Aorta (tissue), 5 donors: ENCODE measurements at places on chromosomes 3 and 15. TPM values are rescaled to one million over a fixed set of nuclear protein-coding genes. Genes with fewer than 3 reads are reported as not detected.

DNA sequence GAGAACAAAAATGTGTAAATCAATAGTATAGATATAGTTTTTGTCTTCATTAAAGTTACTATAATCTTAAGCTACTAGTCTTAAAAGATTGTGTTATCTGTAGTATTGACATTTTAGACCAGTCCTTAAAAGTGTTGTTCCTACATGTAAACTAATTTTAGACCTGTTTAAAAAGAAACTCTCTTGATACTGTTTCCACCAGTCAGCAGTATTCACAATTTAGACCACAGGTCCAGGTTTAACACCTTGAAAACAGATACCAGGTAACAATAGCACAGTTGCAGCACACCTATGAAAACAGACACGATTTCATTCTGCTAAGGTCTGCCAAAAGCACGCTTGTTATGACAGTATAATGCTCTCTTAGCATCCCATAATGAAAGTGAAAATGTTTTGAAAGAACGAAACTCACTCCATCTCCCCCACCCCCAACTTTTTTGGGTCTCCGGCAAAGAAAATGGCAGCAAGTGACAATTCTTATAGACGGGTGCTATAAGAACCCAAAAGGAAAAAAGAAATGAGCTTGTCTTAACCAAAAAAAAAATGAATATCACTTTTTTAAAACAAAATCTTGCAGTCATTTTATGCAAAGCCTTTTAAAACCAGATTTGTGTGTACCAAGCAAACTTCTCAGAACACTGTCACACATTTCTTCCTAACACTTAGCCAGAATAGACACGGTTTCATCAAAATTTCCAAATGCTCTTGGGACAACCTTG lies 1.6 kb downstream of the EIF4E3 start:
- no peak for DNase-seq

The HRG gene
- total RNA-seq: not detected

DNA sequence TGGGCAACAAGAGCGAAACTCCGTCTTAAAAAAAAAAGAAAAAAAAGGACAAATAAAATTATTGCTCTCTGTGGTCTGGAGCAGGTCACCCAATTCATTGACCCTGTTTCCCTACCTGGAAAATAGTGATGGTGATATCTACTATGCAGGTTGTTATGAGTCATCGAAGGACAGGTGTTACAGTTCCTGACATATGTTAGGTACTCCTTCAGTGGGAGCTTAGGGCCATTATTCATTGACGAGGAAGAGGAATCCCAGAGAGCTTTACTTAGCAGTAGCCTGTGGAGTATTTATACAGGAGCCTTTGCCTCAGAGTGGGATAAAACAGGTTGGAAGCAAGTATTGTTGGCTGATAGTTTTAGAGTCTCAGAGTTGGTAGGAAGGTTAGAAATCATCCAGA lies 74.5 kb downstream of the SLC7A14 start:
- no peak for DNase-seq

- DNase-seq: peak; percentile 66
Measured at GRCh38 chr3:111737706-111738086, 121.4 kb upstream of the PHLDB2 start.

The LMAN1L gene
- total RNA-seq: not detected

DNA sequence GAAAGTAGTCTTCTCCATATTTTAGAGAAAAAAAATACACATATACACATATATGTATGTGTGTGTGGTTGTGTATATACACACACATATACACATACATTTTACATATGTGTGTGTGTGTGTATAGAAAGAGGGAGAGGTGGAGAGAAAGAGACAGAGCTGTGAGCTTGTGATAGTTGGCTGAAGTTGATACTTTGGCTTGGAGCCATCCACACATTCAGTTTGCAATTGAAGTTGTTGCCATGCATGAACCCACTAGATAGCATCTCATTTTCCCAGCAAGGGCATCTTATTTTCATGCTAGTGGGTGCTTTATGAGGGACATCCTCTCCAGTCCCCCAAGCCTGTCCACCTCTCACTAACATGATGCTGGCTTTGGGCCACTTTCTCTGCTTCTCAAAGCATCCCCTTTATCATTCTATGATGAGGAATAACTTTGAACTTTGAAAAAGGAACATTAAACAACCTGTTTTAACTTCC lies 228.6 kb downstream of the ZNF621 start:
- DNase-seq: no peak
